ENCODE measurements at places on chromosomes 5 and 9.

GRCh38 chr5:67792891-67793290 lies 422.7 kb upstream of the PIK3R1 start:
- DNase-seq: no peak

- peak; percentile 23 for DNase-seq
These were observed 116.0 kb downstream of the AUH start for GRCh38 chr9:91245431-91246313.

- DNase-seq: no peak
These were observed 4.8 kb upstream of the ENTPD8 start for GRCh38 chr9:137445930-137446431.

DNA sequence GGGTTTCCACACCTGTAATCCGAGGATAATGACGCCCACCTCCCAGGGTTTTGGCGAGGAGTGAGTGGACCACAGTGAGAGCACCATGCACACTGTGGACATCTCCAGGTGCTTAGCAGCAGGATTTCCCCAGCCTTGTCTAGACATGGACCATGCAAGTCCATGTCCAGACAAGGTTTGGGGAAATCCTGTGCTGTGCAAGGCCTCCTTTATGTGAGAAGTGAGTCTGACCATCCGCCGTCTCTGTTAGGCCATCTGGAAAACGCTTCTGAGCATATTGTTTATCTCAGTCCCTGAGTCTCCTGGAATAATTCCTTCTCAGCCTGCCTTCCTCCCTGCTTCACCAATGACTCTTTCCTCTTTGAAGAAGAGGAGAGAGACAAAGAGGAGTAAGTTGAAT lies 26.2 kb upstream of the TNFAIP8 start:
- DNase-seq: no peak

GRCh38 chr5:124648902-124649467 lies 97.5 kb downstream of the ZNF608 start:
- DNase-seq: no peak

DNA sequence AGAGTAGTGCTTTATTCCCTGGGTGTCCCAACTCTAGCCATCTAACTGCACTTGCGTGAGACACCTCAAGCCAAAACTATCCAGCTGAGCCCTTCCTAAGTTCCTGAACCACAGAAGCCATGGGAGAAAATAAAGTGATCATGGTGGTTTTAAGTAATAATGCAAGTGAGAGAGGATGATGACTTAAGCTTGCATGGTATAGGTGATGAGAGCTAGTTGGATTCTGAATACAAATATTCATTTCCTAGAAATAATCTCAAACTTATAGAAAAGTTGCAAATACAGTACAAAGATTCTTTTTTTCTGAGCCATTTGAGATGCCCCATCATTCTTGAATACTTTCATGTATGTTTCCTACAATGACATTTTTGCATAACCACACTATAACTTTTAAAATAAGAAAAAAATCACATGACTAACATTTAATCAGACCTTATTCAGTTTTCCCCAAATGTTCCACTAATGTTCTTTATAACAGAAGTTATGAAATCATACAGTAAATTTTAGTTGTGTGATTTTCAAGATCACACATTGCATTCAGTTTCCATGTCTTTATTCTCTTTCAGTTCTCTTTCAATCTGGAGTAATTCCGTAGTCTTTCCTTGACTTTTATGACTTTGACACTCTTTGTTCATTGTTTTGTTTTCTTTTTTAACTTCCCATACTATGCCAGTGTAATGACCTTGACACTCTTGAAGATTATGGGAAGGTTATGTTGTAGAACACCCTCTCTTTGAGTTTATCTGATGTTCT lies 5.5 kb upstream of the AK3 start:
- no peak for DNase-seq

DNA sequence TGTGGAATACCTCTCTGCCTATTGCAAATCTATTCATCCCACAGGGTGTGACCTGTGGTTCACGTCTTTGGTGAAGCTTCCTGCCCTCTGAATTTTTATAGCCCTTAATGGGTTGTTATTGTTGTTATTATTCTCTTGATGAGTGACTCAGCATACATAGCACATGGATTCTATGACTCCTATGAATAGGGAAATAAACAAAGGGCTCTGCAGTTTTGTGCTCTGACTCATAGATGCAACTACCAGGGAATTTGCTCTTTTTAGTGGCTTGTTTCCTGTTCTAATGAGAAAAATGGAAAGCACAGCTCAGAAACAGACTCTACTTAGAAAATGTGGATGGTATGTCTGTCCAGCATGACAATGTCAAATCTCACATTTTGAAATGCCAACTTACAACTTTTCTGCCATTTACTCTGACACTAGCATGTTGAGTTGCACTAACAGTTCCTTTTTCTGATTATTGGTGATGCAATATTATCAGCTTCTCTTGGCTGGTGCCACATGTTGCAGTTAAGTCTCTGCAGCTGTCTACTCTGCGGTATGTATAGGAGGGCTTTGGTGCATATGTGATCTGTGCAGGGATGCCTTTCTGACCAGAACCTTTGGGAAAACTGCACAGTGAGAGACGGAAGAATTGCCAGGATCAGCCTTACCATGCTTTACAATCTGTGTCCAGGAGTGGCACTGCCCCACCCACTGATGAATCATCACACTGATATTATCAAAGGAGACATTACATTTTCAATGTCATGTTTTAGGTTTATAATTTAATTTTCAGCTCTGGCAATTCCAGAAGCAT lies 996.4 kb upstream of the WWC1 start:
- no peak for DNase-seq

DNA sequence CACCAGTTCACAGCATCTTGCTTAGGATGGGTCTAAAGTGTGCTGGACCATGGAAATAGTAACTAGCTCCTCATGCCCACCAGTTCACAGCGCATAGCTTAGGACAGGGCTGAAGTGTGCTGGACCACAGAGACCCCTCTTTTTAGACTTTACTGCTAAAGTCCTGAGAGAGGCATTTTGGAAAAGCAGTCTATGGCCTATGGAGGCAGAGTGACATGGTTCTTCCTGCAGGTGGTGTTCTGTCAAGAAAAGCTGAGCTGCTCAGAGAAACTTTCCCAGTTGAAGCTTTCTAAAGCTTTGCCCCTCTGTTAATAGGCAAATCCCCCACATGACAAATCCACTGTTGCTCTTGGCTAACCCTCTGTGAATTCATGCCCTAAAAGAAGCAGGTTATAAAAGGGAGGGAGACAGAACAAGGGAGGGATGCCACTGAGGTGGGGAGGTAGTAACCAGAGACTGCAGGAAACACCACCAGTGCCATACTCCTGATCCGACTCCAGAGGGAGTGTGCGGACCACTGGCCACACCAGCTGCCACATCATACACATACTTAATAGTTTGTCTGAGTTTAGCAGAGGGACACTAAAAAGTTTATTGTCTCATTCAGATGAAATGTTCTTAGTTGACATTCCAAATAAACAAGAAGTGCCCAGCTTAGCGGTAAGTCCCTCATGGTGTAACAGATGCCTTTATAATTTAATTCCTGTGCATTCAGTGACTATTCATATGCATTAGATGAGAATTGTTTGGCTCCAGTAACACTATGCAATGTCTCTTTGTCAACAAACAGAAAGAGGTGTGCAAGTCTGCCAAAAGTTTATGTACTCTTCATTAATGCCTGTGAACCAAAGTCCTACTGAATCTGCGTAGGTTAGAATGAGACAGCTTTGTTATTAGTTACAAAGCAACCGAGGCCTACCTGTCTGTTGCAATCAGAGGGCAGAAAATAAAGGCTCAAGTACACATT lies 236.2 kb upstream of the NFIL3 start:
- DNase-seq: no peak

DNA sequence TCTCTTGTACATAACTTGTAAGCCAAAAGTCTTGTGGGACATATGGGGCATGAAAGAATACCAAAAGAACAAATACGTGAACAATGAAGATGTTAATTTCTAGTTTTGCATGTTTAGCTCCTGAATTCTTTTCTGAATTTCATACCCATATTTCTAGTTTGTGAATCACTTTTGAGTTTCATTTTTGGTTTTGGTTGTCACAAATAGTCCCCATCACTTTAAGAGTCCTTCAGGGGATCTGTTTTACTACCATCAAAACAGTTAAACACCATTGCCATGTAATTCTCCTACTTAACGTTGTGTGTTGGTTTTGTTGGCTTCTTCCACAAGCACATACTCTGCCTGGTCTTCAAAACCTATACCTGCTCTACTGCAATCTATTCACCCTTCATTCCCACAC lies 27.0 kb downstream of the VCAN start:
- no peak for DNase-seq

DNA sequence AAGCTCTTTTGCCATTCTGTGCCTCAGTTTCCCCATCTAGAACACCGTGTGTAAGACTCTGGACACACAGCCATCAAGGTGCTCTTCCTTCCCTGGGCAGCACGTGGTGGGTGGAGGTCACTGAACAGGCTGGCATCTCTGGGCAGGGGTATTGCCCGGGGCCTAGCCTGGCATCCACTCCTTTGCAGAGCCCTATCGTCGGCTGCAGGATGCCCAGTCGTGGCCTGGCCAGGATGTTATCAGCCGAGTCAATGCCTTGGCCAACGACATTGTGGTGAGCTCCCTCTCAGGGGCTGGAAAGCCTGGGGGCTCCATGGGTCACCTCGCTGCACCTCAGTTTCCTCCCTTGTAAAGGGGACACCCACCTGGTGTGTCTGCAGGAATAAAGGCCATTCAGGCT lies 4.0 kb downstream of the ADGRD2 start:
- DNase-seq: no peak

DNA sequence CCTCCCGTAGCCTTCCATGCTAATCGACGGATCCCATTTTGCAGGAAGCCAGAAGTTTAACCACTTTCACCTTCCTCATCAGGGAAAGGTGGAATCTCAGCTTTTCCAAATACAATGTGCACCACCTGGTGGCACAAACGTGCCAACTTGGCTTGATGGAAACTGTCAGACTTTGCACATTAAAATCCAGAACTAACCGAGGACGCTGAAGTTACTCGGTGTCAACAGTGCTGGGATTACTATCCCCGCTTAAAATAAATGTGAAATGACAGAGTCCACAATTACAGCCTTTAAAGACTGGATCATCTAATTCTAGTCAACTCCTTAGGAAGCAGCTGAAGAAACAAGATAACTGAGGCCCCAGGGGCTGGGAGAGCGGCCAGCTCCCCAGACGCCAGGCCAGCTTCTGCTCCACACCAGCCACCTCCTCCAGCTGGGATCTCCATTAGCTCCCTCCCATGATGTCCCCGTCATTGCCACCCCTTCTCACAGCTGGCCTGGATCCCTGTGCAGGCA lies 50.1 kb upstream of the RETREG1 start:
- no peak for DNase-seq

GRCh38 chr9:108136656-108137055 lies 647.1 kb upstream of the KLF4 start:
- no peak for DNase-seq

DNA sequence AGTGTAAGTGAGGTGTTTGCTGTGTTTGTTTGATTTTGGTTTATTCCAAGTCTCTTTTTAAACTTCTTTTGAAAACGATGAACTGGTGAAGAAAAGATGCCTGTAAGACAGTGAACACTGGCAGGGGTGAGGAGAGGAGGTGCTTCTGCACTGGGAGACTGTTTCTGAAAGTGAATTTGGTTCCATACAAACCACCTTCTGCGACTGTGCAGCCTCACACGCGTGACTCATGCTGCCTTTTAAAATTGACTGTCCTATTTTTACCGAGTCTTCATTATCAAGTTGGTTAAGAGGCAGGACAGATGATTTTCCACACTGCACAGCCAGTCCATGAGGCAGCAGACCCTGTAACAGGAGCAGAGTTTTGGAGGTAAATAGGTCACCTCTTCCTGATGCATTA lies 340.6 kb downstream of the MTRR start:
- DNase-seq: no peak

DNA sequence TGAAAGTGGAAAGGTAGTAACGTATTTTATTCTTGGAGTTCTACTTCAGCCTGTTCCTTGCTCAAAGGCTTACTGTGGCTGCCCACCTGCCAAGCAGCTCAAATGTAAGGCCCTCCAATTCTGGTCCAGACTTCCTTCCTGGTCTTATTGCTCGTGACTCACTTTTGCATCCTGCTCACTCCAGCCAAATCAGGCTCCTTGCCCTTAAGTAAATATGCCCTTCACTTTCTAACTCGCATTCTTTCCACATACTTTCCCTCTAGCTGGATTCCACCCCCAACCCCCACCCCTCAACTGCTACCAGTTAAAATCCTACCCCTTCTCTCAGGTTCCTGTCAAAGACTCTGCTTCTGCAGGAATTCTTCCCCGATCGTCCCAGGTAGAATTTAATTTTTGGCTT lies 96.6 kb downstream of the GALNT10 start:
- DNase-seq: no peak

- no peak for DNase-seq
These were observed 1247.9 kb upstream of the ACO1 start for GRCh38 chr9:31136524-31136923.

GRCh38 chr5:24407466-24407865 lies 237.3 kb downstream of the CDH10 start:
- no peak for DNase-seq

GRCh38 chr5:168529374-168530234 lies 499 bp downstream of the FBLL1 start:
- no peak for DNase-seq

GRCh38 chr9:2469681-2470221 lies 151.8 kb upstream of the VLDLR start:
- DNase-seq: peak; percentile 16

GRCh38 chr9:1094749-1095148 lies 44.6 kb downstream of the DMRT2 start:
- no peak for DNase-seq

- no peak for DNase-seq
These were observed 974 bp upstream of the SLC12A2 start for GRCh38 chr5:128082551-128083032.

GRCh38 chr5:109830955-109831502 lies 141.3 kb downstream of the MAN2A1 start:
- no peak for DNase-seq

DNA sequence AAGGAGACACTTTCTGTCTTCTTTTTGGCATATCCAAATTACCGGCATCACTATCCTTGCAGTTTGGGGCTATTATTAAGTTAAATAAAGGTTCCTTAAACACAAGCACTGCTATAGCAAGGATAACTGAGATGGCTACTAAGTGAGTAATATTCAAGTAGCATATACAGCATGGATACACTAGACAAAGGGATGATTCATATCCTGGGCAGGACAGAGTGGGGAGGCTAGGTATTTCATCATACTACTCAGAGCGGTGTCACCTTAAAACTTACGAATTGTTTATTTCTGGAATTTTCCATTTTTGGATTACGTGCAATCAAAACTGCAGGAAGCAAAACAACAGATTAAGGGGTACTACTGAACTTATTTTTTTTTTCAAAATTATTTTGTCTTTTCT lies 54.1 kb downstream of the FER start:
- DNase-seq: no peak

DNA sequence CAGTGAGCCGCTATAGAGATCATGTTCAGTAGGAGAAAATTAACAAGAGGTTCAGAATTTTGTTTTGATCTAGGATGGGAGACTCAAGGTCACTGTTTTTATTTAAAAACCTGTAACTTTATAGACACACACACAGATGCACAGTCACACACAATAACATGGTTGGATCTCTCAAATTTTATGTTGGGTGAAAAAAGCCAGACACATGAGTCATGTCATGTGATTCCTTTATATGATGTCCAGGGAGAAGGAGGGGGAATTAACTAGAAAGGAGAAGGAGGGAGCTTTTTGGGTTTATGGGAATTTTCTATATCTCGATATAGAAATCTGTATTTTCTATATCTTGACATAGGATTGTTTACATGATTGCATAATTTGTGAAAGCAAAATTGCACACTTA lies 17.1 kb downstream of the C6 start:
- DNase-seq: no peak
